Stimulated activated CD4-positive, alpha-beta T cell treated with anti-CD3 and anti-CD28 coated beads, Interleukin-2, amount 100 ng/mL, for 24 hours (primary cell): ENCODE measurements at places on chromosomes 1 and 21.

- DNase-seq: no peak
These were observed 88.2 kb downstream of the GABPA start for GRCh38 chr21:25822981-25823380.

DNA sequence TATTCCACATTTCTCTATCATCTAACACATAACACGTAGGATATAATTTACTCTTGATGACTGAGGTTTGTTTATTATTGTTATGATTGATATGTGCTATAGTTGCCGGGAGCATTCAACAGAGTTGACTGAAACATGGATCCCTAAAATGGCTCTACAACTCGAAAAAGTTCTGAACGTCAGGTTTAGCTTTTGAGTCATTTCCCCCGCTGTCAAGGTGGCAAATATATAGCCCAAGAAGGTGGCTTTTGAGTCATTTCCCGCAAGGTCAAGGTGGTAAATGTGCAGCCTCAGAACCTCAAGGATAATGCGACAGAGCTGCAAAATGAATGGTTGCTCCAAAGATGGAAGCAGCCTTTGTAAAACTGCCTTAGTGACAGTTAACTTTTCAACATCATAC is 104.0 kb downstream of the NIBAN1 start:
- DNase-seq: no peak

GRCh38 chr1:32865639-32866405 is 4.9 kb downstream of the FNDC5 start:
- DNase-seq: no peak

GRCh38 chr1:41109310-41110197 is 88.0 kb upstream of the SLFNL1 start:
- no peak for DNase-seq

- DNase-seq: no peak
These were observed 162.5 kb downstream of the APP start for GRCh38 chr21:26007951-26008498.

- no peak for DNase-seq
These were observed 199.0 kb upstream of the DPYD start for GRCh38 chr1:98119796-98120195.

DNA sequence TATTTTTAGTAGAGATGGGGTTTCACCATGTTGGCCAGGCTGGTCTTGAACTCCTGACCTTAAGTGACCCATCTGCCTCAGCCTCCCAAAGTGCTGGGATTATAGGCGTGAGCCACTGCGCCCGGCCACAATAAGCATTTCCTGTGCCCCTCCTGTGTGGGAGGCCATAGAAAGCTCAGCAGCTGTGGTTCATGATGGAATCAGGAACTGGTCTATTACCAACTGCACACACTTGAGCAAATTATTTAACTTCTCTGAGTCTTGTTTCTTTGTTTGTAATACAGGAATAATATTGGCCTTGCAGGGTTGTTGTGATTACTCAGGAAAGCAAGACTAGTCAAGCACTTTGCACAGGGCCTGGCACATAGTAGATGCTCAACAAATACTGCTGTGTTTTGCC is 15.0 kb downstream of the RHBG start:
- no peak for DNase-seq

- no peak for DNase-seq
These were observed 129.8 kb downstream of the CYYR1 start for GRCh38 chr21:26443291-26443690.

DNA sequence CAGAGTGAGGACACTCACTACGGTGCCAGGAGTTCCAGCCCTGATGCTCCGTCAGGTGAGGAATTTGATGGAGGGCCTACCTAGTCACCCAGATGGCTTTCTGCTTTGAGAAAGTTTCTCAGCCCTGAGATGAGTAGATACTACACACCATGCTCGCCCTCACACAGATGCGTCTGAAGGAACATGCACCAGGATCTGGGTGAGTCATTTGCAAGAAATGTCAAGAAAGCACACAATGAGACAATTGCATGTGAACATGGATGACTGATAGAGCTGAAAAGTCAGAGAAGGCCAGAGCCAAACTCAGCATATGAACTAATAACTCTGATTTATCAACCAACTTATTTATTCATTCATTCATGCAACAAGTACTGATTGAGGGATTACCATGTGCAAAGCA is 483.9 kb downstream of the OMA1 start:
- no peak for DNase-seq

DNA sequence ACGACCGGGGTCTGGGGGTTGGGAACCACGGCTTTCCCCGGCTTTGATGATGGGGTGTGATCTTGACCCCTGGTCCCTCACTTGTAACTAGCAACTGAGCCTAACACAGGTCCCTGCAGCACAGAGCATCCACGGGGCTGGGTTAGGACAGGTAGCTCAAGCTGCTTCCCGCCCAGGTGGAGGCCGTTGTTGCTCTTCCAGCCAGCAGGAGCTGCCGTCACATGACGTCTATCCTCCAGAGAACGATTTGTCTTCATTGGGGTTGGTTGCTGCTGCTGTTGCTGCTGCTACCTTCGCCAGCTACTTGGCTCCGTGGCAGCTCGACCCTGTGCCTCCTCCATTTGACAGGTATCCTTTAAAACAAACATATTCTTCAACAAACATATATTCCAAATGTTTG is 74.3 kb upstream of the ADAR start:
- no peak for DNase-seq

- no peak for DNase-seq
These were observed 55.5 kb upstream of the RGS5 start for GRCh38 chr1:163258181-163258580.

GRCh38 chr1:159829822-159830465 is 3.3 kb downstream of the SLAMF8 start:
- no peak for DNase-seq

DNA sequence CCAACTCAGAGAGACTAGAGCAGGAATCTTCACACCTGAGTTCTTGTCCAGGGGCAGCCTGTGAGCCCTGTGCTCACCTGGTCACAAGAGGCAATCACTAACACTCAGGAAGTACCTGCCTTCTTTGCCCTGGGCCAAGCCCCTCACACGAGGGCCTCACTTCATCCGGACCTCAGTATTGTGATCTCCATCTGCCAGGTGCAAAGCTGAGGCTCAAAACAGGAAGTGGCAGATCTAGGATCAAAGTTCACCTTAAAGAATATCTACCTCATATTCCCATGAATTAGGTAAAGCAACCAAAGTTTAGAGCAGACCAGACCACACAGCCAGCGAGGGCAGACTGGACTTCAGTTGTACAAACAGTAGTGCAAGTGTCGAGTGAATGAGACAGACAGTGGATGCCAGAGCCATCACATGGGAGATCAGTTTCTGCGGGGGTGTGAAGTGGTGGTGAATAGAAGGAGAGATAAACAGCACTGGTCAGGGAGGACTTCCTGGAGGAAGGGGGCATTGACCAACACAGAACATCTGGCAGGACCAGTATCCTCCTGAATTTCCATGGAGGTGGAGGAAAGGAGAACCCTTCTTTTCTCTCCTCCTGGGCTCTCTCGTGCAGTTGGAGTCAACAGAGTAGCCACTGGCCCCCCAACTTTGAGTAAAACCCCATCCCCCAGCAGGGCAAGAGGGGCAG is 116.6 kb upstream of the ZBTB40 start:
- DNase-seq: no peak

GRCh38 chr1:57357462-57357861 is 66.4 kb downstream of the DAB1 start:
- no peak for DNase-seq

GRCh38 chr1:9761855-9762254 is 61.9 kb downstream of the CLSTN1 start:
- no peak for DNase-seq

- DNase-seq: no peak
These were observed 73.3 kb downstream of the OLFML2B start for GRCh38 chr1:161950377-161950776.

DNA sequence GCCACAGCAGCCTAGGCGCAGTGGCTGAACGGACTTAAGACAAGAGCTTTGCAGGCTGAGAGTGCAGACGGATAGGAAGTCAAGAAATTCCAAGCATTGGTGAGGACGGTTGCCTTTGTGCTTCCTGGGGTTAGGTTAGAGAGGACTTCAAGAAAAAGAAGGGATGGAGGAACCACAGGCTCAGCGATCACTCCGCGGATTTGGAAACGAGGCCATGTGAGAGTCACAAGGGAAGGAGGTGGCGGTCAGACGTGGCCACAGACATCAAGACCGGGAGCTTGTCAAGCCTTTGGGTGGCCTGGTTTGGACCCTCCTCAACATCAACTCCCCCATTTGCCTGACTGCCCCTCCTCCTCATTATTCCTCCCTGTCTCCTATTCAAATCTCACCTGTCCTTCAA is 62.3 kb downstream of the NID1 start:
- no peak for DNase-seq

DNA sequence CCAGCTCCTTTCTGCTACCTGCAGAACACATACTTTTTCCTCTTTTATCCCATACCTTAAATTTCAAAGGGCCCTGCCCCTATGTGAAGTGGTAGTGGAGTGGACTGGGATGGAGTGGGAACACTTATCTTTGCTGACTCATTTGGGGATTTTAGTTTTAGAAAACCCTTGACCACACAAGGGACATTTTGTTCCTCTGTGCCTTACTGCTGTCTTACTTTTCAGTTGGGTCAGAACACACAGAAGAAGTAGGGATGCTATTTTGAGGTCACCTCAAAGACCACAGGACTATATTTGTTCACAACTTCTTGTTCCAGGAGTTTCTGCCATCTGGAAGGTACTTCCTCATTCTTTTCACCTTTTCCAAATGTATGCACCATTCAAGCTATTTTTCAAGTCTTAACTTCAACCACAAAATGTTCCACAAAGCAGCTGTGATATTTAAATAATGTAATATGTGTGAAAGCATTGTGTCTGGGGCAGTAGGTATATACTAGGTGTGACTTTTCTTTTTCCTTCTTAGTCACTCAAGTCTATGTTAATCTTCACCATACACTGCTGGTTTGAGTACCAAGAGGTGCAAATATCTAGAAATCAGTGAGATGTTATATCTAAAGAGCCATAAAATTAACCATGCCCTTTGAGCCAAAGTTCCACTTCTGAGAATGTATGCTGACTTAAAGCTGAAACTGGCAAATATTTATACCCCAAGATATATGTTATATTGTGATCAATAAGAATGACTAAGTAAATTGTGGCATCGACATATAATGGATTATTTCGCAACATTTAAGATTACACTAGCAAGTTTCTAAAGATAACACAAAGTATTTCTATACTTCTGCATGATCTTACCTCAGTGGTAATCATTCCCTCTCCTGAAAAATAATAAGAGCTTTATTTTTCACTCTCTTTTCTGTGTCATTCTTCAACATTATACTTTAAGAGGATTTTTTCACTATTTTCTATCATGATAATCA is 308.5 kb downstream of the MRPL39 start:
- no peak for DNase-seq

- DNase-seq: no peak
These were observed 312.9 kb downstream of the HHAT start for GRCh38 chr1:210641582-210641981.
